ENCODE measurements at places on chromosomes 6 and 20.

GRCh38 chr6:52489881-52490280, 69.7 kb downstream of the EFHC1 start:
- no peak for DNase-seq

- DNase-seq, result no peak
Measured at GRCh38 chr6:104527761-104528415, 331.8 kb downstream of the HACE1 start.

DNA sequence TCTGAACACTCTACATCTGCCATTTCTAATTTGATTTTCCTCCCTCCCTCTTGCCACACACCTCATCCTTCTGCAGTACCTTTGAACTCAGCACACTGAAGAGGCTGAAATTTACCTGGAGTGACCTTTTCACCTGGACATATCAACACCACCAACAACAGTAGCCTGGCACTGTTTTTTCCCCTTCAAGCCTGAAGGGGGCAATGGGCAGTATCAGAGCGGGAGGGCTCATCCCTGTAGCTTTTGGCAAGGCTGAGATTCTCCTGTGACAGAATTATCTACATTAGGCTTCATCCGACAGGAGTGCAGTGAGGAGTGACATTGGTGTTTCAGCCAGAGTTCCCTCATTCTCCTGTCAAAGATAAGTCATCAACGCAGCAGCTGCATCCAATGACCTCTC, 312.8 kb upstream of the SPTLC3 start:
- no peak for DNase-seq

DNA sequence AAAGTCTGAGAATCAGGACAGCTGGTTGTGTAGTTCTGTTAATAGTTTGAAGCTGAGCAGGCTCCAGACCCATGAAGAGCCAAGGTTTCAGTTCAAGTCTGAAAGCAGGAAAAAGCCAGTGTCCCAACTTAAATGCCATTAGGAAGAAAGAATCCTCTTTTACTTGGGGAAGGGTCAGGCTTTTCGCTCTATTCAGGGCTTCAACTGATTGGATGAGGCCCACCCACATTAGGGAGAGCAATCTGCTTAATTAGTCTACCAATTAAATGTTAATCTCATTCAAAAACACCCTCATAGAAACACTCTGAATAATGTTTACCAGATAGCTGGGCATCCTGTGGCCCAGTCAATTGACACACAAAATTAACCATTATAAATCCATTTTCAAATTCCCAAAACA, 462.2 kb downstream of the EPM2A start:
- DNase-seq, result no peak

- DNase-seq, result no peak
Measured at GRCh38 chr6:136525586-136526195, 24.5 kb downstream of the MAP7 start.

GRCh38 chr20:53162251-53162835, 190.2 kb downstream of the TSHZ2 start:
- DNase-seq, result no peak

DNA sequence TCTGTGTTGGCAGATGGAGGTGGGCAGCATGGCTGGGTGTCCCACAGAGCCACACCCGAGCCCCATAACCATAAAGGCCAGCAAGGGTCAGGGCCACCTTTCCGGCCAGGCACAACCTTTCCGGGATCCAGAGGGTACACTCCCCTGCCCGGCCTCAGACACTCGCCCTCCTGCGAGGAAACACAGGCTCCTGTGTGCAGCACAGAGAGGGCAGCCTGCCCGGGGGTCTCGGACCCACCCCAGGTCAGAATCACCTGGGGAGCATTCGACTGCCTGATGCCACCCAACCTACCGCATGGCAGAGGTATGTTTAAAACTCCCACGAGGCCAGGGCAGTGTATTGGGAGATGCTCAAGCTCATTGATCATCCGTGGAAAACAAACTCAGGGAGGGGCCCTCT, 260.3 kb downstream of the TAF4 start:
- no peak for DNase-seq

DNA sequence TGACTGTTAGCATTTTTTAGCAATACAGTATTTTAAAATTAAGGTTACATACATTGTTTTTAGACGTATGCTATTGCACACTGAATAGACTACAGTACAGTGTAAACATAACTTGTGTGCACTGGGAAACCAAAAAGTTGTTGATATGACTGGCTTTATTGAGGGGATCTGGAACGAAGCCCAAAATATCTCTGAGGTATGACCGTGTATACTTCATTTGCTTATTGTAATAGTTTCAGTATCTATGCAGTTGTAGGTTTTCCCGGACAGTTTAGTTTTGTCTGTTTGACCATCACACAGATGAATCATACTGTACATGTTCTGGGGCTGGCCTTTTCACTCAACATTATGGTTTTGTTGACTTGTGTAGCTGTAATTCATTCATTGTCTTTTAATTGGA, 6.9 kb upstream of the ZBTB12 start:
- peak; percentile 81 for DNase-seq

GRCh38 chr6:142637624-142638351, 307.2 kb downstream of the HIVEP2 start:
- no peak for DNase-seq

DNA sequence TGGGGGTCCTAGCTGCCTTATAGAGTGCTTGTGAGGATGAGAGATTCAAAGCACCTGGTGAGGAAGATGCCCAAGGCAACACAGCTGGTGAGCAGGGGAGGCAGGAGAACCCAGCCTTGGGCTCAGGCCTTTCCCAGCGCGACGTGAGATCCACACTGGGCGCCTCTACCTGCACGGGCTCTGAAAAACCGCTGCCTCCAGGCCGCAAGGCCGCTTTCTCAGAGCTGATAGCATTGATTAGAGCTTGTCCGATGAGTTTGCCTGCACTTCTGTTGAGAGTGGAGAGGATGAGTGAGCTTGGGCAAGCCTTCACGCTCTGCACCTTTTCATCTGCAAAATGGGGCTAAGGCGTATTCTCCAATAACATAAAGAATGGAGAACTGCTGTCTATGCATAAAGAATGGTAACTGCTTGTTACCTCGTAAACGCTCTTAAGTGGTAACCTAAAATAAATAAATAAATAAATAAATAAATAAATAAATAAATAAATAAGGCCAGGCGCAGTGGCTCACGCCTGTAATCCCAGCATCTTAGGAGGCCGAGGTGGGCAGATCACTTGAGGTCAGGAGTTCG, 916 bp downstream of the PABPC1L start:
- DNase-seq, result no peak

DNA sequence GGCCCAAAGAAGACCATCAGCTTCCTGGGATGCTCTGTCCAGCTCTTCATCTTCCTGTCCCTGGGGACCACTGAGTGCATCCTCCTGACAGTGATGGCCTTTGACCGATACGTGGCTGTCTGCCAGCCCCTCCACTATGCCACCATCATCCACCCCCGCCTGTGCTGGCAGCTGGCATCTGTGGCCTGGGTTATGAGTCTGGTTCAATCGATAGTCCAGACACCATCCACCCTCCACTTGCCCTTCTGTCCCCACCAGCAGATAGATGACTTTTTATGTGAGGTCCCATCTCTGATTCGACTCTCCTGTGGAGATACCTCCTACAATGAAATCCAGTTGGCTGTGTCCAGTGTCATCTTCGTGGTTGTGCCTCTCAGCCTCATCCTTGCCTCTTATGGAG, 5.1 kb downstream of the OR2H1 start:
- no peak for DNase-seq

- no peak for DNase-seq
Measured at GRCh38 chr20:3146732-3147341, 12.8 kb downstream of the FASTKD5 start.

DNA sequence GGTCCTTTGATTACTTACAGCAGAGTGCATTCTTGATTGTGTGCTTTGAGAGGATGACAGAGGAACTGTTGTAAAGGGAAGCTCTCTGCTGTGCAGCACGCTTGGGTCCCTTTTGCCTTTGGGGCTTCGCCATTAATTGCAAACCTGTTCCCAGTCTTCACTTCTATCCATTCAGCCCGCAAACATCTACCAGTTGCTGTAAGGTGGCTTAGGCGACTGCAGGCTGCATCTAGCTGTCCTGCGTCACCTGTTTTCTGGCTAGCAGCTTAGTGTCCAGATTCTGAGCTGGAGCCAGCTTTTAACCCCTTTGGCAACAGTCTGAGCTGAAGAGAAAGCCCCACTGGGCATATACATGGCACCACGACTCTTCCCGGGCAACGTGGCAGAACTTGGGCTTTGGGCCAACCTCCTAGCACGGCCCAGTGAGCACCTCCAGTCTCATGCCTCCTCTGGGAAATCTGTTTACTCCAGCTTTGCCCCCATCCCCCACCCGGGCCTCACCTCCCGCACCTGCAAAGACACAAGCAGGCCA, 2.5 kb upstream of the FASTKD5 start:
- DNase-seq, result peak; percentile 24

DNA sequence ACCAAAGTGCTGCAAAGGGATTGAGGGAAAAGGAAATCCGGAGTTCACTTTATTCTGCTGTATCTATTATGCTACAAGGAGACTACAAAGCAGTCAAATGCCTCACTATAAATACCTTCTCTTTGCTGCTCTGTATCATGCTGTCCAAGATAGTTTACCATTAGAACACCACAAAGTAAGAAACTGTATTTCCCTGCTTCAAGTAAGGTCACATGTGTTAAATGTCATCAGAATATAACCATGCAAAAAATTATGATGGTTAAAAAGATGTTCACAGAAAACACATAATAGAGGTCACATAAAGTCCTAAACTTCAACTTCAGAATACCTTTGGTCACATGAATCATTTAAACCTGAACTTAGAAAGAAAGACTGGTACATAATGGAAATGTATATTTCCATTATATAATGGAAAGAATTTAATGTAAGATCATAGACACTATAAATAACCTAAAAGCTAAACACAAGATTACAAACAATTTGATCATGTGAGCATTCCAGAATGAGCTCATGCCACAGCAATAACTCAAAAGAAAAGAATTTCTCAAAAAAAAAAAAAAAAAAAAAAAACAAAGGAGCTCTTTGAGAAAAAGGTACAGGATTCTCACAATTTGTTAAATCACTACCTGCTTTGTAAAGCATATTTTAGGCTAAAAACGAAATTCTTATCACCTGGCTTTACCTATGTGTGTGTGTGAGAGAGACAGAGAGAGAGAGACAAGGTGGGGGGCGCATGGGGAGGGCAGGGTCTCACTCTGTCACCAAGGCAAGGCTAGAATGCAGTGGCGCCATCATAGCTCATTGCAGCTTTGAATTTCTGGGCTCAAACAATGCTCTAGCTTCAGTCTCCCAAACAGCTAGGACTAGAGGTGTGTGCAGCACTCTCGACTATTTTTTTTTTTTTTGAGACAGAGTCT, 58.7 kb downstream of the KIF13A start:
- no peak for DNase-seq

DNA sequence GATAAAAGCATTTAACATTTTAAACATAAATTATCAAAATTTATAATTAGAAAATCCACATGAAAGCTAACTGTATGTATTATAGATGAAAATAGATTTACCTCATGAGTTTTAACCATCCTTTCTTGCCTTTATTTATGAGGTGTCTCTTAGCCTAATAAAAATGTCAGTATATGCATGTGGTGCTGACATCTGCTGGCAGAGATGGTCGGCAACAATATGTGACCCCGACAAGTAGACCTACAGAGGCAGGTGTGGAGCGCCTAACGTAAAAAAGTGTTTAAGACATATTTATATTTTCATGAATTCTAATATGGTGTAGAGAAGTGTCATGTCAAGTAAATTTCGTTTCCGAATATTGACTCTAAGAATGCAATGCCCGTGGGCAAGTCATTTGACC, 149.0 kb upstream of the FUT9 start:
- DNase-seq, result peak; percentile 3

DNA sequence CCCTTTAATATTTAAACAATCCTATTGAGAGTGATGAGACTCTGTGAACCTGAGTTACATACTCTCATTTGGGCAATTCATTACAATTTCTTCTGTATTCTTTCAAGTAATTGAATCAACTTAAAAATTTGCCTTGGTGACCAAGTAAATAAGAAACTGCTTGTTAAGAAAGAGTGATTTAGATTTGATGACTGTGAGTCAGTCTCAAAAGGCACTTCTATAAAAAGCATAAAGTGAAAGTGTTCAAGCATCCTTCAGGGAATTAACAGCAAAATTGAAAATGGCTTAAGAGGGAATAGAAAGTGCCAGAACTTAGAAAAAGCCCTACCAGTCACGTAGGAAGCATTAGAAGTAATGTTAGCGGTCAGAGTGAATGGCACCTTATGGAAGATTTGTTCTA, 654.7 kb downstream of the EPM2A start:
- DNase-seq, result no peak

- no peak for DNase-seq
Measured at GRCh38 chr6:74578339-74578738, 627.5 kb downstream of the COL12A1 start.

DNA sequence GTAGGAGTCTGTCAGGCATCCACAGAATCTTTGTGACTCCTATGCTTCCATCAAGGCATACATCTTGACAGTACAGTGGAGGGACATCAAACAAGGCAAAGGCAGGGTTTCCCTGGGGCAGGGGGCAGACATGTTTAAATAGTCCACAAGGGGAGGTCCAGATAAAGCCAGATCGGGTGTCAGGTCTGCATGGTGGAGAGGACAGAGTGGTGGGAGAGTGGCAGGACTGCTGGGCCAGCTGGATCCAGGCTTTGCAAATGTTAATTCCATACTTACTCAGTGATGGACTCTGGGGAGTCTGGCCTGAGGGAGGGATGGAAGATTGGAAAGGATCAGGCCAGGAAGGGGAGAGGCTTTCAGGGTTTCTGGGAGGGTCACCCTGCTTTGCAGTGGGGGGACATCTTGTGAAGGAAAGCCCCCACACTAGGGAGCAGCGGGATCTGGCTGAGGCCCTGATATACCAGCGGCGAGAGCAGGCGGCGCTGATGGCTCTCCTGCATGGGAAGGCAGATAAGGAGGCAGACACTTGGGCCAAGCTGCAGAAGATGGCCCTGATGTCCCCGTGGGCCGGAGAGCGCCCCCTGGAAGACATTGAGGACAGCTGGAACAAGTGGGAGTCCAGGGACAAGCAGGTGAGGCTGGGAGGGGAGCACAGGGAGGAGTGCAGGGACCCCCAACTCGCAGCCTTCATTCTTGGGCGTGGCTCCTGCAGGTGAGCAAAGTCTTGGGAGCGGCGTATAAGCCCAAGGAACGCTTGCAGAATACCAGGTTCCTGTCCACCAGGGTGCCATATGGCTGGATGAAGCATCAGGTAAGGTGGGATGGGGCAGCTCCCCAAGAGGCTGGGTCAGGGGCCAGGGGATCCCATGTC, 44.6 kb downstream of the SUN5 start:
- peak; percentile 4 for DNase-seq

GRCh38 chr6:57064809-57065208, 18.3 kb downstream of the KIAA1586 start:
- DNase-seq, result no peak

DNA sequence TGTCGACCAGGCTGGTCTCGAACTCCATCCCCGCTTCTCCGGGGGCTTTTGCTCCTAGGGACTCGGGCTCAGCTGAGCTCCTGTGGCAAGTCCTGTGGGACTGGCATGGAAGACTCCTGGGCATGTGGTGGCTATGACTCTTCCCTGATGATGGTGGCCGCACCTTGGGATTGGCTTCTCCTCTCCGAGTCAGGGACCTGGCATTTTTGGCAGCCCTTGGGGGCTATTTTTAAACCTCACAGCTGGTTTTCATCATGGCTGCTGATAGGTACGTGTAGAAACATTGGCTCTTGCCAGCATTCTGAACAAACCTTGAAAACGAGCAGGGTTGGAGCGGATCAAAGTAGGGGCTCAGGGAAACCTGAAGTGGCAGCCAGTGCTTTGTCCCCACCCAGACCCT, 54.1 kb downstream of the RBM38 start:
- no peak for DNase-seq
